HFFc6 (cell line): ENCODE measurements at places on chromosomes 6 and 20. TPM values are rescaled to one million over a fixed set of nuclear protein-coding genes. Genes with fewer than 3 reads are reported as not detected.
A peak's percentile ranks its signal among the peaks of the same experiment; 100 is the strongest.

GRCh38 chr6:169529931-169530751 lies 171.7 kb downstream of the WDR27 start:
- peaks cover 3% of the 10 kb centered on the region; the same call in 1 of the 2 replicates for H3K27me3 ChIP-seq
- H3K36me3 ChIP-seq = peaks cover 15% of the 10 kb centered on the region
- peak overlapping the region; percentile 89 for H3K27ac ChIP-seq

- peak; percentile 80 for DNase-seq
- H3K36me3 ChIP-seq = peaks cover 9% of the 10 kb centered on the region
- H3K27ac ChIP-seq = peak overlapping the region; percentile 94
Observed at GRCh38 chr6:163416557-163417253, 2.2 kb downstream of the QKI start.

- DNase-seq = no peak
- H3K27me3 ChIP-seq = no peaks in the 10 kb centered on the region
- no peak overlapping the region for H3K4me3 ChIP-seq
- peaks cover 18% of the 10 kb centered on the region for H3K36me3 ChIP-seq
- H3K27ac ChIP-seq = no peak overlapping the region
Observed at GRCh38 chr6:132187816-132188215, 213.5 kb downstream of the MOXD1 start.

Gene SEL1L2
- not detected in 3 replicates for total RNA-seq

Gene NKX2-2
- total RNA-seq = 0.63 TPM in 1 of 3 replicates, not detected in the others

- H3K27me3 ChIP-seq = no peaks in the 10 kb centered on the region; the same call in 1 of the 2 replicates
- H3K4me3 ChIP-seq = no peak overlapping the region
- no peak overlapping the region for H3K27ac ChIP-seq
Observed at GRCh38 chr20:51437182-51437924, 105.2 kb downstream of the NFATC2 start.

DNA sequence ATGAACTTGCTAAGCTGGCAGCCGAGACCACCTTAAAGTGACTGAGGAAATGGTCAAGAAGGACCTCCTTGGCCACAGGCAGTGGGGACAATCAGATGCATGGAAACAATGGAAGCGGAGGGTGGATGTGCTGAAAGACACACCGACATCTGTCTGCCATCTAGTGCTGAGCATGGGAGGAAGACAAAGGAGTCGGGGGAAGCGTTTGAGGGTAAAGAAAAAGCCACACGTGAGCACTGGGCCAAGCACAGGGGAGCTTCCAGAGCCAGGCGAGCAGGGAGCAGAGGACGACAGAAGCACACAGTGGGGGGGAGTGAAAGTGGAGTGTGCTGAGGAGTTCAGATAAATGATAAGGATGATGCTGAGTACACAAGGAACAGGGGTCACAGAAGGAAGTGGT lies 367.8 kb downstream of the ZFAND3 start:
- no peaks in the 10 kb centered on the region for H3K4me1 ChIP-seq
- H3K36me3 ChIP-seq = 0 out of 2 replicates have a peak, but pooled peaks cover 5% of the 10 kb centered on the region
- no peak for DNase-seq
- H3K27ac ChIP-seq = no peak overlapping the region
- H3K4me3 ChIP-seq = no peak overlapping the region

Gene RAB44
- 0.43 to 0.44 TPM in 2 of 3 replicates, not detected in the other for total RNA-seq

Gene ENPP3
- not detected in 3 replicates for total RNA-seq
